ENCODE measurements at places on chromosomes 12 and 14.

DNA sequence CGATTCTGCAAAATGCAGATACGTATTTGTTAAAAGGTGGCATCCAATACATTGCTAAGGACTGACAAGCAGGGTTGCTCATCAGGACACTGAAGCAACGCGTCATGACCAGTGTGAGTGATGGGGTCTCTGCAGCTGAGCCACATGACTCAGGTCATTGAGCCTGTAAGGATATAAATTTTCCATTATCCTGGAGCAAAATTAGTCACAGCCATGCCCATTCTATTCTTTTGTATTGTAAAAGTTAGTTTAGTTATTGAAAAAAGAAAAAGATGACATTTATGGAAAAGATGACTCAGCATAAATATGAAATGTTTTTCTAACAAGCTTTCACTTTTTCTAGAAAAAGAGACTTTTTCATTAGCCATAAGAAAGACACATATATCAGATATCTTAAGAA is 268.0 kb upstream of the TMEM132C start:
- no peak for DNase-seq

DNA sequence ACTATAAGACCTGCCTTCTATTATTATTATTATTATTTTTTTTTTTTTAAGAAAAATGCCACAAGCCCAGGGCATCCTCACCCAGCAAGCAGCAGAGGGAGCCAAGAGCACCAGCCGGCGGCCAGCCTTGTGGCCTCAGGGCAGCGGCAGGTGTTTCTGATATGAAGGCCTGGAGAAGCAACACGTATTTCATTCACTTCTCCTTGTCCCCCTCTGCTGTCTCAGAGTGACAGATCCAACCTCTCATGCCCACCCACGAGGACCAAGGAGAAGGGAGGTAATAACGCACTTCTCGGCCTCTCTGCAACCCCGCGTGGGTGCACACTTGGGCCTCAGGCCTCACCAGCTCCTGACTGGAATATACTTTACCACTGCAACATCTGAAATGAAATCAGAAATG is 25.4 kb downstream of the CDC42BPB start:
- peak; percentile 48 for DNase-seq

DNA sequence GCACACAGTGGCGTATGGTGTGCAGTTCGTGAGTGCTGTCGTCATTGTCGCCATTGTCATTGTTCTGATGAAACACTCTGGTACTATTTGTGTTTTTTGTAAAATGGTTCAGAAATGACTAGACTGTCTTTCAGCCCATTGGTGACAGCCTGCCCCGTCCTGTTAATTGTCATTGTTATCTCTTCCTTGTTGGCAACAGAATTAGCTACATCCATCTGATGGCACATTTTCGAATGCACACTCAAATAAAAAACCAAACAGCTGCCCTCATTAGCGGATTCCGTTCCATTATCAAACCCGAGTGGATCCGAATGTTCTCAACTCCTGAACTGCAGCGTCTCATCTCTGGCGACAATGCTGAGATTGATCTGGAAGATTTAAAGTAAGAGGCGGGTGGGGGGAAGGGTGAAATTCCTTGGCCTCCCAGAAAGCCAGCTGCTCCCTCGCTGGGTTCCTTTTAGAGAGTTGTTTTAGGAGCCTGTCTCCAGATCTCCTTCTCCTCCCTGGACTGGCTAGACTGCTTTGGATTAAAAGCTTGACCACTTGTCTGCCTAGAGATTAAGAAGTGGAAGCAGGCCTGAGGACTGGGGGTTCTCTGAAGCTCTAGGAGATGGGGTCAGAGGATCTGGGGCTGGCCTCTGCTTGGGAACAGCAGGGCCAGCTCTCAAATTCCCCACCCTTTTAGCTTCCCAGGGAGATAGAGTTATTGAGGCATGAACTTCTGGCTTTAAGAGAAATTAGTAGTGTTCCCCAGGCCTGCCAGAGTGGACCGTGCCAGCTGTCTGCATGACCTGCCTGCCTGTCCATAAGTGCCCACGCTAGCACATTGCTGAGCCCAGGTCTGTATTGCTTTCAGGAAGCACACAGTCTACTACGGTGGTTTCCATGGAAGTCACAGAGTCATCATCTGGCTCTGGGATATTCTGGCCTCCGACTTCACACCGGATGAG is 43.3 kb downstream of the MMAB start:
- peak; percentile 60 for DNase-seq

DNA sequence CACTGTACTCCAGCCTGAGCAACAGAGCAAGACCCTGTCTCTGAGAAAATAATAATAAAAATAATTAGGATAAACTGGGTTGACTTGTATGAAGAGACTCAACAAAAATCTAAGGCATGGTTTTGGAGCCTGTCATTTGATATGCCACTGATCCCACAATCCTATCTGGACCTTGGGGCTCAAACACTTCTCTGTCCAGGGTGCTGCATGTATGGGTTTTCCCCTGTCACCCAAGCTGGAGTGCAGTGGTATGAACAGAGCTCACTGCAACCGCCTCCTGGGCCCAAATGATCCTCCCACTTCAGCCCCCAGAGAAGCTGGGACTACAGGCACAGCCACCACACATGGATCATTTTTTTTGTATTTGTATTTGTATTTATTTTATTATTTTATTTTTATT is 5.3 kb upstream of the VSIG10 start:
- no peak for DNase-seq

DNA sequence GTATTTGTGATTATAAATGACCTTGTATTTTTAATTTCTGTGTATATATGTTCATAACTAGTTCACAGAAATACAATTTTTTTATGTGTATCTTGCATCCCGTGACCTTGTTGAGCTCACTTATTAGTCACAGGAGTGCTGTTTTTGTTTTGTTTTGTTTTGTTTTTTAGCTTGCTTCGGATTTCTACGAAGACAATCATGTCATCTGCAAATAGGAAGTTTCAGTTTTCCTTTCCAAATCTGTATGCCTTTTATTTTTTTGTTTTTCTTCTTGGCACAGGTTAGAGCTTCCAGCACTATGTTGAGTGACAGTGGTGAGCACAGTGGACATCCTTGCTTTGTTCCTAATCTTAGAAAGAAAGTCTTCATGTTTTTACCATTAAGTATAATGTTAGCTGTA is 229.2 kb upstream of the GARIN6 start:
- no peak for DNase-seq

DNA sequence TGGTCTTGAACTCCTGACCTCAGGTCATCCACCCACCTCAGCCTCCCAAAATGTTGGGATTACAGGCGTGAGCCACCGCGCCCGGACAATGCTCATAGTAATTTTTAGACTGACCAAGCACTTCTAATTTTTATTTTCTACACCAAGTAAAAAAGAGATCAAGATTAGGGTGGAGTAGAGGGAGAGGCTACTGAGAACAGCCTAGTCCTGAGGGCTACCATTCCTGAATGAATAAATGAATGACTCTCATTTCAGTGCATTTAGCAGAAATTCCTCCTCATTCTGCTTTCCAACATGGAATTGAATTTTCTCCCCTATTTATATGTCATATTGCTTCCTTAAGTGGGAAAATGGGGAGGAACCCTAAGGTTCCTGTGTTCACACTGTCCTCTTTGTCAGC is 26.4 kb downstream of the BBOF1 start:
- DNase-seq = no peak

DNA sequence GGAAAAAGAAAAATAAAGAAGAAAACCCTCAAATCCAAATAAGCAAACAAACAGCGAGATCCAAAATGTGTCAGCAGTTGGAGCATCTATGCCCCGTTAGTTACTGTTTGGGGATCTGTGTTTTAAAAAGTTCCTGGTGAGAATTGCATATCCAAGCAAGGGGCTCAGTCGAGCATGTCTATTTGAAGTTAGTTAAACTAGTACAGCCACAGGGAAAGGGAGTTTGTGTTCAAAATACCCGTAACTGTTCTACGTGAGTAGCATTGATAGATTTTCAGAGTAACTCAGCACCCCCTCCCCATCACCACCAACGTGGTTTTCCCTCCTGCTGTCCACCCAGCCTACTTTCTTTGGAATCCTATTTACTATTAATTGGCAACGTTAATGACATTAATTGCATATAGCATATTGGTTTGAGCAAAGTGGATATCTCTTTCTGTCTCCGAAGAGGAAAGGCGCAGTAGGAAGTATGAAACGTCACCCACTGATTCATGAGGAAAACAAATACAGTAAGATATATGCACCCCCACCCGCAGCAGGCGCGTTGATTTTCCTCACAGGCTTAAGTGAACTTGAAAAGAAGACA is 1.5 kb downstream of the NPAS3 start:
- DNase-seq = peak; percentile 14

DNA sequence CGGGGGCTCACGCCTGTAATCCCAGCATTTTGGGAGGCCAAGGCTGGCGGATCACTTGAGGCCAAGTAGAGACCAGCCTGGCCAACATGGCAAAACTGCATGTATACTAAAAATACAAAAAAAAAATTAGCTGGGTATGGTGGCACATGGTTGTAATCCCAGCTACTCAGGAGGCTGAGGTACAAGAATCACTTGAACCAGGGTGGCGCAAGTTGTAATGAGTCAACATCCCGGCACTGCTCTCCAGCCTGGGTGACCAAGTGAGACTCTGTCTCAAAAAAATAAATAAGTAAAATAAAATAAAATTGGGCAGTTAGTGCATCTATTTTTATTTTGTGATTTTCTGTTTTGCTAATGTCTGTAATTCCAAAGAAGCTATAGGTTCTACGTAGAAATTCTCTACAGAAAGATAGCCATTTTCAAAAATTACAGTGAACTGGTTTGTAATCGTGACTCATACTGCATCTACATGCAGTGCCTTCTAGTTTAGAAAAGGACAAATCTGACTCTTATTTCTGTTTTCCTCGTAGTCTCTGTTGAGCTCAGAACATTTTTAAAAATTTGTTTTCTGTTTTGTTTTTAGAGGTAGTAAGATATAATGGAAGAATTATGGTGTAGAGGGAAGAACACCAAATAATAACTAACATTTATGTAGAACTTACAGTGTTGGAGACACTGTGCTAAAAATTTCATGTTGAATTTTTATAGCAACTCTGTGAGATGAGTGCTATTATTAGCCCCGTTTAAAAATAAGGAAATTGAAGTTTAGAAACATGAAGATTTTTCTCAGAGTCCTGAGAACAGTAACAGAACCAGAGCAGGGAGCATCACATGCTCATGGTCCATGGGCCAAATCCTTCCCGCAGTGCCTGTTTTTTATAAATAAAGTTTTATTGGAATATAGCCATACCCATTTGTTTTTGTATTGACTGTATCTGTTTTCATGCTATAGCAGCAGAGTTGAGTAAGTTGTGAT is 201.2 kb downstream of the SYNE2 start:
- no peak for DNase-seq

DNA sequence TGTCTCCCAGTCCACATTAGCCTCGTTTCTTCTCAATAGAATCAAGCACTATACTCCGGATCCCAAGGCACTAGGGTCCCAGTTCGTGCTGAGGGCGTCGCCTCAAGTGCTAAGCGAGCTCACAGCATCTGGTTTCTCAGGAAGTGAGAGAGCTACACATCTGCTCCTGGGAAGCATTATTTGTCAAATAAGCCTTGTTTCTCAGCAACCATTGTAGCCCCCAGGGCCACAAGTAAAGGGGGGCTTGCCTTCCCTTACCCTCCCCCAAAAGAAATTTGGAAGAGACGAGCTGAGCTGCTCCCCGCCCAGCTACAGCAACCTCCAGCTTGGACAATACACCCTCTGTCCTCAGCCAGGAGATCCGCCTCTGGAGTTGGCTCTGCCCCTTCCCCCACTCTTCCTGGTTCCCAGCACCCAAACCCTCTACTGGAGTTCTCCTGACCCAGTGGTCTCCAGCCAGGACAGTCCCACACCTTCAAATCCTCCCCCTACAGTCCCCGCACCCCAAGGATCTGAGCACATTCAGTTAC is 5.7 kb upstream of the TNS2 start:
- DNase-seq = peak; percentile 57

GRCh38 chr12:2625289-2625612 is 169.5 kb upstream of the FKBP4 start:
- no peak for DNase-seq

DNA sequence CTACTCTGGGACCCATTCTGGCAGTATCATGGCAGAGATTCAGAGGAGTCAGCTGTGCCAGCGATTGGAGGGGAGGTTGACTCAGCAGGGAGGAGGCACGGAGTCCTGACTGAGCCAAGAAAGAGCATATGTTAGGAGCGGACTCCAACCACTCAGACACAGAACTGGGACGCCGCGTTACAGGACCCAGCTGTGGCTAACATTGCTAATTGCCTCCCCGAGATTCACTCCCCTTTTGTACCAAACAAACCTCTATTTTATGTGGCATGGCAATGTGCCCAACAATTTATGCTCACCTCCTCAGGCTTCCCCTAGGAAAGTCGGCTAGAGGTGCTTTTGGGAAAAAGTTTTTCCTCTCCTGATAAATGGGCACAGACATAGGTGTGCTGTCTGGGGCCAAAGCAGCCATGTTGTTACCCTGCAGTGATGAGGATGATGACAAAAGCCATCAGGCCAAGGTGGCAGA is 15.2 kb upstream of the CLIP1 start:
- no peak for DNase-seq

DNA sequence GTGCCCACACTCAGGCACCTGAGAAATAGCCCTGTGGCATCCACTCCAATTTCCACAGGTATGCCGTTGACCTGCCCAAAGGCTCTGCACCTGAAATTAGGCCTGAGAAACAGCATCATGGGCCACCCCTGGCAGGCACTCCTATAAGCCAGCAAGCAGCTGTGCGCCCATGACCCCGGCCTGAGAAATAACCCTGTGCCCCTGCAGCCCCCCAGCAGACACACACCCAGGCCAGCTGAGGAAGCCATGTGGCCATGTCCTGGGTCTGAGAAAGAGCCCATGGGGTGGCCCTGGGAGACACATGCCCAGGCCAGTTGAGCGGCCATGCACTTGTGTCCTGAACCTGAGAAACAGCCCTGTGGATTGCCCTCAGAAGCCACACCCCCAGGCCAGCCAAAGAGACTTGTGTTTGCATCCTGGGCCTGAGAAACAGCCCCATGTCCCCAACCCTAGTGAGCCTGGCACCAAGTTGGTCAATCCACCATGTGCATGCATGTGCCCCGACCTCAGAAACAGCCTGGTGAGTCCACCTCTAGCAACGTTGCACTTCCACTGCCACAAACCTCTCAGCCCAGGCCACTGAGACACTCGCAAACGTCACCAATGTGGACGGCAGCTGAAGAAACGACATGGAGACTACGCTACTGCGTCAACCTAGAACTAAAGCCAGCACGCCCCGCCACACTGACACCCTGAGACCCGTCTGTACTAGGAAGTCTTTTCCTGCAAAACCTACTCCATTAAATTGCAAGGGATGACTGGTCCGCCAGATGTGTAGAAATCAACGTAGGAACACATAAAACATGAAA is 411.9 kb downstream of the TMEM121 start:
- DNase-seq = no peak
